ENCODE measurements at places on chromosomes 2 and 18.

- DNase-seq, result no peak
Observed at GRCh38 chr2:111118481-111118980, 2.2 kb upstream of the BCL2L11 start.

DNA sequence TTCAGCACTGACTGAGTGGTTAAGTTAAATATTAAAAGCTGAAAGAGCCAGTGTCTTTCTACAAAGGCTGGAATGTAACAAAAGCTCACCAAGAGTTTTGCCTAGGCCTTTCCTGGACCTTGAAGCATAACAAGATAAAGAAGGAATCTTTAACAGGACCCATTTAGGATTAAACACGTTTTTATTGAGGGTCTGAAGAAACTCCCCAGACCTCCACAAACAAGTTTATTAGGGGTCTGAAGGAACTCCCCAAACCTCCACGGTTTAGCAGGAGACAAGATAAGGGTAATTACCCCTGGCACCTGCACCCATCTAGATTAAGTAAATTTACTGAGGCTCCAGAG is 104.0 kb downstream of the ACAA2 start:
- DNase-seq, result no peak

- no peak for DNase-seq
Observed at GRCh38 chr2:139457873-139458272, 677.7 kb upstream of the NXPH2 start.

- DNase-seq, result no peak
Observed at GRCh38 chr2:126769118-126769517, 113.2 kb downstream of the GYPC start.

- DNase-seq, result no peak
Observed at GRCh38 chr2:136920652-136921333, 155.4 kb downstream of the THSD7B start.

Measured in cerebellum (tissue), 4 donors.